Stimulated activated CD8-positive, alpha-beta memory T cell treated with anti-CD3 and anti-CD28 coated beads, Interleukin-7, amount 100 ng/mL, for 1 hour (primary cell): ENCODE measurements at places on chromosomes 4 and X.

DNA sequence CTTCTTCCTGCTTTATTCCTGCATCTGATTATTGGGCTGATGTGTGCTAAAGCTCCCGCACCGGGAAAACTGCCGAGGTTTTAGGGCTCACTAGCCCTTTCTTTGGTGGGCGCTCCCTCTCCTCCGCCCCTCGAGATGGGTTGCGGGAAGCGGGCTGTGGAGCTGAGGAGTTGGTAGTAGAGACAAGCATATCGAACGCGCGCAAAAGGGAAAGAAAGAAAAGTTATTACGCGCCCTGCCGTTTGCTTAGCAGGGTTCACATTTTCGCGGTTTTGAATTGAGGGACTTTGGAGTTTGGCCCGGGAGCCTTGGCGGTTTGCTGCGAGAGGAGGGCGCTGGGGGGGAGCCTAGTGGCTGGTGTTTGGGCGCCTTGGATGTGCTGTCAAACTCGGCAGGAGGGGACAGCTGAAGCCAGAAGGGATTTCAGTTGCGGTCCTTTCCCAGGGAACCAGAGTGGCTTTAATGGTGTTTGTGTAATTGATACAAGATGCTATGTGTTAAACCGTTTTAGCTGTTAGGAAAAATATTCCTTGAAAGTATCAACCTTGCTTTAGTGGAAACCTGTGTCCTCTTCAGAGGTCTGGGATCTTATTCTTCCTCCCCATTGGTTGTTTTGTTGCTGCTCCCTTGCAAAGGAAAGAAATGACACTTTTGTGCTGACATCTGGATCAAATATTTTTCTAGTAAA lies 1.1 kb downstream of the GAB1 start:
- no peak for DNase-seq

GRCh38 chr4:188876881-188877280 lies 737.6 kb downstream of the TRIML1 start:
- no peak for DNase-seq

GRCh38 chr4:184329235-184329634 lies 111.6 kb upstream of the ENPP6 start:
- DNase-seq: no peak

GRCh38 chr4:7700665-7701064 lies 239.0 kb downstream of the AFAP1 start:
- no peak for DNase-seq

- no peak for DNase-seq
Measured at GRCh38 chr4:69875576-69875975, 15.6 kb upstream of the SULT1E1 start.

DNA sequence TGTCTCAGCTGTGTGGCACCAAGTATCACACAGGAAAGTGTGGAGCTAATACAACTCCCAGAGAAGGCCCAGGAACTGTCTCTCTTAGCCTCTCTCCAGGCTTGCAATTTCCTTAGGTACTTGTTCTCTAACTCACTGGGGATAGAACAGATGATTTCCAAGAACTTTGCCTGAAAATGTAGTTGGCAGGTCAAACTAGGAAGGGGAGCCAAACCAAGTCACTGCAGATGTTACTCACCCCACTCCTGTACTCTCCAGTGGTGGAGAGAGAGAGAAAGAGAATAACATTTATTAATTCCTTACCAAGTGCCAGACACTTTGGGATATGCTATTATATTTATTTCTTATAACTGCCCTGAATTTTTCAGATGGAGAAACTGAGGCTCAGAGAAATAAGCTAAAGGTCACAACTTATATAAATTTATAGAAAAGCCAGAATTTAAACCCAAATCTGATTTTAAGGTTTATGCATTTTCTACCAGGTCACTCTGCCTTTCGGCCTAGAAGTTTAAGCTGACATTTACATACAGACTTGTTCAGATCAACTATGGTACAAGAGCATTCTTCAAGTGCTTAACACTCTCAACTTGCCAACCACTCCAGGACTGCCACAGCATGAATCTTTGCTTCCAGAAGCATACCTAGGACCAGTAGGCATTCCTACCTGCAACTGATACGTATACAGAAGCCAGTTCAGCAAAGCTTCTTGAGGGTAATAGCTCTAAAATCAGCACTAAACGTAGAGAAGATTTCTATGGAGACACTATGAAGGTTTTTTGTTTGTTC lies 248.6 kb upstream of the ETNPPL start:
- no peak for DNase-seq

- DNase-seq: no peak
Measured at GRCh38 chrX:107731831-107732502, 43.6 kb downstream of the TSC22D3 start.

GRCh38 chr4:95572304-95572991 lies 23.7 kb upstream of the UNC5C start:
- DNase-seq: no peak

DNA sequence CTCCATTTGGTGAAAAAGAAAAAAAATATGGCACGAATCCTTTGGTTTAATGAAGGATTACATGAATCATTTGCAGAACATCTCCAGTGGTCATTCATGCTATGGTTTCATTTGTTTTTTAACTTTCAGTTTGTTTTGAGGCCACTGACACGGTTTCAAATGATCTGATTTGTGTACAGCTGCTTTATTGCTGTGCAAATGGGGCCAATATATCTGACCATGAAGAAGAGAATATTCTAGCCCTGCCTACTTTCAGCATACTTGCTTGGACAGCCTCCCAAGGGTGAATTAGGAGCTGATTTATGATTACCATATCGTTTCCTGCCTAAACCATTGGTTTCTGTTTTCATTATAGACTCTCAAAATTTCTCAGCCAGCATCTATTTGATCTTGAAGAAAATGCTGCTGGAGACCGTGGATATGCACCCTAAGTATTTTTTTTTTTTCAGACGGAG lies 30.7 kb downstream of the SPARCL1 start:
- no peak for DNase-seq

DNA sequence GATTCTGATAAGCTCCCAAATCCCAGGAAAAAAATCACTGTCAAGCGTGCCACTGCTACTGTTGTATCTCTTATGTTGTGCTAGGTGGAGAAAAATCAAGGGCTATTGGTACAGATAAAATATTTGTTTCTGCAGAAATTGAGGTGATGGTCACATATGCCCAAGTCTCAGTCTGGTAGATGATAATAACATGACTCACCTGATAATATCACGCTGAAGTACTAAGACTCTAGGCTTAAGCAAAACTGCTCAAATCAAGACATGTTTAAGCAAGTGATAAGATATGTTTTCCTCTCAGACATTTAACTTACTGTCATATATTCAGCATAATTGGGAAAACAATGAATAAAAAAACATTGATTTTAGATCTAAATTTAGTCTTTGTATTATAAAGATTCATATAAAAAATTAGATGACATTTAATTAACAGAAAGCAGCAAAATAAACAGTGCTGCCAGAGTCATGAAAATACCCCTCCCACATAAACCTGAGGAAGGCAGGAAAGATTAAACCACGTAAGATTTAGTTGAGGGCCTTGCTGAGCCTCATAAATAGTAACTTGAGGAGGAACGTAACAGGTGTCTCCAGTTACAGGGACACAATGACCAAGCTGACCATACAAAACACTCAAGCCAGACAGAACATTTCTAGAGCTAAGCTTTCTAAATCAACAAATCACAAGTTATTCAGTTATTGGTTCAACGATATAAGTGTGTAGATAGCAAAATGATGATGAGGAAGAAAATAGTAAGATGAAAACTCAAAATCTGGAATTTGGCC lies 143.5 kb downstream of the CHM start:
- no peak for DNase-seq

DNA sequence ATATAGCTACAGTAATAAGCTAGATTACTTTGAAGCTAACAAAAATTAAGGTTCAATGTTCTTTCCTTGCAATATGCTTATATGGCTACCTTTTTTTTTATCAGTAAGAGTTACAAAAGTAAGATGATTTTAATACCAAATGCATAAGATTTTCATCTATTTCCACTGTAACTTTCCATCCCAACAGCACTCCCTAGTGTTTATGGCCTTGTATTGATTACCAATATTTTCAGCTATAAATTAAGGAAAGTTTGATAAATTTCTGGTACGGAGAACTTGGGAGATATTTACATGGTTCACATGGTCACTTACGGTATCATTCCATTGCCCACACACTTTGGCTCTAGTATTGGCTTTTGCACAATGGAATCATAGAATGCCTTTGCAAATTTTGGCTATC lies 448.9 kb upstream of the PABPC4L start:
- no peak for DNase-seq

DNA sequence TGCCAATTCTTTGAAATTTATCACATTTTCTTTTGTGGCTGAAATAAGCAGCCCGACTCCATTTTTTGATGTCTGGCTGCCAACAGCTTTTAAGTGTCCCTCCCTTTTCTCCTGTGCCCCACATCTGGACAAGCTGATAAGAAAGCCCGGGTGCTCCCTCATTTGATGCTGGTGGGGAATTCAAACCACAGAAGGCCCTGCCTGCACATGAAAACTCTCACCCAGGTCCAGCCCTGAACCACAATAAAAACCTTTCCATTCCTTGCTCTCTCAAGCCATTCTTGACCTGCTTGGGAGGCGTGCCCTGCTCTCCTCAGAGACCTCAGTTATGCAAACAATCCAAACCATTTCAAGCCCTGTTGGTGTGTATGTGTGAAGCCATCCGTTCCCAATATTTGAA lies 93.9 kb downstream of the FAM53A start:
- no peak for DNase-seq

DNA sequence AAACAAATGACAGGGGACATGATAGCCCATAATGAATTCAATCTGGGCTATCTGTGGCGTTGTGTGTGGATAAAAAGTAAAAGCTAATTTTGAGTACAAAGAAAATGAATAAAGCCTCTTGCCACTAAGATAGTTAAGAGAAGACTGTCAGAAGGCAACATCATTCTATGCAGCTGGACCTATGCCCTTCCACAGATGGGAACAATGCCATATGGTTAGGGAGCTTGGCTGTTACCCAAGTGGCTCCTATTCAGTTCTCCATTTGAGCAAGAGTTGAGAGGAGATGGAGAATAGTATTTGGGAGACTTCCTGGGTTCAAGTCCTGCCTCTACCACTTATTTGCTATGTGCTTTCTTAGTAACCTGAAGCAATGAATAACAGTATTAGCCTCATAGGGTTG lies 107.7 kb downstream of the ANXA3 start:
- DNase-seq: no peak

DNA sequence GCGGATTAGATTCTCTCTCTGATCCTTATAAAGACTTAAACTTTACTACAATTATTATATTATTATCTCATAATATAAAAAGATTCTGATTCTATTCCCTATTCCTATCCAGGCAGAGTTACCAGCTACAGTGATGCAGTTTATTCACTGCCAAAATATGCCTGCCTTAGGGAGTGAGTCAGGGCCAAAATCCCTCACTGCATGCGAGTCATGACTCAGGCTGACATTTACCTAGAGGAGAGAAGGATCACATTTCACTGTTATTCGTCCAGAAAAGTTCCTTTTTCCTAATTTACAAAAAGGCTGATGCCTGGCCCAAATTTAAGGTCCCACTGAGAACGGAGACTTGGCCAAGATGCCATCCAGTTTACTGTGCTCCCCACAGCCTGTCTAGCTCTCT lies 168.5 kb upstream of the LDB2 start:
- DNase-seq: no peak
